Activated B cell treated with CpG ODN at 0.5 μM for 24 hours (primary cell): ENCODE measurements at places on chromosomes 7 and 10.

DNA sequence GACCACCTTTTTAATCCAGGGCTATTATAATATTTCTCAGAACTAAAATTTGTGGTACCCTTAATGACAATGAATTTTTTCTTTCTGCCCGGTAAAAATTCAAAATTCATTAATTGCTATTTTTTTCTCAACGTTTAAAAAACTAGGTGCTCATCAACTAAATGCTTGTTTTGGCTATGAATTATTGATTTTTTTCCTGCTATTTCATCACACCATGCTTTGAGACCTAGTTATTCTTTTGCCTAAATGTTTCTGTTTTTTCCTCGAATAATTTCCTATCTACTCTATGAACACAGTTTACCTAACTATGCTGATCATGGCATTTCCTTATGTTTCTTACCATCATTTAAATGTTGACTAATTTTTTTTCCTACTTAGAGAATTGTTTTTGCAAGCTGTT is 5.6 kb upstream of the CD36 start:
- DNase-seq = no peak

- DNase-seq = no peak
Observed at GRCh38 chr10:52455098-52455497, 141.0 kb downstream of the DKK1 start.

DNA sequence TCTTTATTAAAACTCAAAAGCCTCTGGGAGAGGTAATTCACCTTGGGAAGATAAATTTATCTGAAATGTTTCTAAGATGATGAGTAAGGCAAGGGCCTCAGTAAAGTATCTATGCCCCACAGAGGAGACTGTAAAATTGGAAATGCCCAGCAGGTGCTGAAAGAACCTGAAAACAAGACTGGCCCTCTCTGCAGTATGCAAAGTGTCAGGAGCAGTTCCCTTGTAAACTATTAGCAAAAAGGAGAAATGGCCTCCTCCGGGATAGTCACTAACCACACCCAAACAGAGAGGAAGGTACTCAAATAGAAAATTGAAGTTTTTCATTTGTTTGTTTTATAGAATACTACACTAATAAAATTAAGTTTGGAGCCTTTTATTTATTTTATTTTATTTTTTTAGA is 81.2 kb downstream of the FZD1 start:
- no peak for DNase-seq

- DNase-seq = peak; percentile 41
Observed at GRCh38 chr7:12210179-12211053, 678 bp upstream of the TMEM106B start.

DNA sequence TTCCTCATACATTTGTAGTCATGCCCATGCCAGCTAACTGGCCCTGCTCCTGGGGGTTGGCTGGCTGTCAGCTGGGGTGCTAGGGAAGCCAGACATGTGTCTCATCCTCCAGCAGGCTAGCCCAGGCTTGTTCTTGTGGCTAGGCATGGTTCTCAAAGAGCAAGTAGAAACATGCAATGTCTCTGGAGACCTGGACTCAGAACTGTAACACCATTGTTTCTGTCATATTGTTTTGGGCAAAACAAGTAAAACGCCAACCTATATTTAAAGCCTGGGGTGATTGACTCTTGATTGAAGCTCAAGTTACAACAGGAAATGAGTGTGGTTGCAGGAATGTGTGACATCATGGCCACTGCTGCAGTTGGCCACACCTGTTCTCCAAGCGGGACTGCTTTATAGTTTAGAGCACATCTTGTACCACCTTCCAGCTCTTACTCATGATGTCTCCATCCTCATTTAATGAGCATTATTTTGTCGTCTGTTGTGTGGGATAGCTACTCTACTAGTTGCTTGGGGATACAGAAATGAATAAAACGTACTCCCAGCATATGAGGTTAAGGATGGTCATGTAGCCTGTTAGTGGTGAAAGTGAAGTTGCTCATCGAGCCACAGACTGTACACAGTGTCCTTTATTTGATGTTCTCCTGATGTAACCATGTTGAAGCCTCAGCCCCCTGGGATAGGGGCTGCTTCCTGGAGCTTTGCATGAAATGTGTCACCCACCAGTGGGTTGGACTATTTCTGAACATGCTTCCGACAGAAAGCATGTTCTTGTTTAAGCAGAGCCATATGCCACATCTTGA is 168.4 kb downstream of the SORCS3 start:
- DNase-seq = no peak

DNA sequence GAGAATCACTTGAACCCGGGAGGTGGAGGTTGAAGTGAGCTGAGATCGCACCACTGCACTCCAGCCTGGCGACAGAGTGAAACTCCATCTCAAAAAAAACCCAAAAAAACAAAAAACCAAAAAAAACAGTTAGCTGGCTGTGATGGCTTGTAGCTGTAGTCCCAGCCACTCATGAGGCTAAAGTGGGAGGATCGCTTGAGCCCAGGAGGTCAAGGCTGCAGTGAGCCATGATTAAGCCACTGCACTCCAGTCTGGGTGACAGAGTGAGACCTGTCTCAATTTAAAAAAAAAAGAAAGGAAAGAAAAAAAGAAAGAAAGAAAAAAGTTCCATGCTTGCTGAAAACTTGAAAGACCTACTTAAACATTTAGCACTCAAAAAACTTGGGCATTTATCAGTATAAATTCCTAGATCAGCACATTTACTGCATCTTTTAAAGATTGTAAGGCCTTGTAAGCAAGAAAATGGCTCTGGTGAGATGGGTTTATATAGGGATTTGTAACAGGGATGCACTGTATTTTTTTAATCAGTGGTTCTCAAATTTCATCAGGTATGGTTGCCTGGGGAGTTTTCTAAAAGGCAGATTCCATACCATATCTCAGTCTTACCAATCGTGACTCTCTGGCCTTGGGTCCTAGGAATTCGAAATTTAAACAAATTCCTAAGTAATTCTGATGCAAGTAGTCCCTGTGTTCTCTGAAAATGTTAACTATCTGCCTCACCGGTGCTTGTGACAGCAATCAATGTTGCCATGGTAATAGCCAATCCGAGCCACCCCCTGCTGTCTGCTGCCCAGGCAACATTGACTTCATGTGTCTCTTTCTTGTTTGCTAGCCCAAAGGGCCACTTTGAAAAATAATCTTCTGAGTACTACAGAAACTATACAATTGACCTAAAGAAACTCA is 11.5 kb upstream of the NT5C2 start:
- no peak for DNase-seq

- no peak for DNase-seq
Observed at GRCh38 chr10:91162050-91162494, 58.4 kb upstream of the PCGF5 start.

DNA sequence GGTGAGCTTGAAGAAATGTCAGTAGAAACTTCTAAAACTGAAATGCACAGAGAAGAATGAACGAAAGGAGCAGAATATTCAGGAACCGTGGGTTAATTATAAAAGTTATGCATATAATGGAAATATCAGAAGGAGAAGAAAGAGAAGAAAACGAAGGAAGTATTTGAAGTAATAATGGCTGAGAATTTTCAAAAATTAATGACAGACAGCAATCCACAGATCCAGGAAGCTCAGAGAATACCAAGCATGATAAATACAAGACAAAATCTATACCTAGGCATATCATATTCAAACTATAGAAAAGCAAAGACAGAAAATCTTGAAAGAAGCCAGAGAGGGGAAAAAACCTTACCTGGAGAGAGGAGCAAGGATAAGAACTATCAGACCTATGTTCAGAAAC is 16.5 kb upstream of the MCM10 start:
- no peak for DNase-seq

DNA sequence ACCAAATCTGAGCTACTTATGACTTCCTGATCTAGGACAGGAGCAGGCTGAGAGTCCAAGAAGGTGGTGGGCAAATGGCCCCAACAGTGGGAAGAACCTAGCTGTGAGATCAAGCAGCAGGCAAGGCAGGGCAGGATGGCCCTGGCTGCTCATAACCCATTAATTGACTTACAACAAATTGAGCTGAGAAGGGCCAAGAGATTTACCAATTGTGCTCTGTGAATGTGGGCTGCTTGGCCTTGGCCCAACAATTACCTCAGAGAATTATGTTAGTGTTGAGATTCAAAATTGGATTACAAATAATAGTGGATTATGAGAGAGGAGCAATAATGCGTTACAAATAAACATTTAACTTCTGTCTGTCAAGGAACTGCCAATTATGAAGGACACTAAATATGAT is 956.5 kb downstream of the KCNMA1 start:
- DNase-seq = no peak

GRCh38 chr7:49800031-49800430 is 26.6 kb downstream of the VWC2 start:
- DNase-seq = no peak

GRCh38 chr7:103389263-103389662 is 41.8 kb downstream of the PSMC2 start:
- no peak for DNase-seq

DNA sequence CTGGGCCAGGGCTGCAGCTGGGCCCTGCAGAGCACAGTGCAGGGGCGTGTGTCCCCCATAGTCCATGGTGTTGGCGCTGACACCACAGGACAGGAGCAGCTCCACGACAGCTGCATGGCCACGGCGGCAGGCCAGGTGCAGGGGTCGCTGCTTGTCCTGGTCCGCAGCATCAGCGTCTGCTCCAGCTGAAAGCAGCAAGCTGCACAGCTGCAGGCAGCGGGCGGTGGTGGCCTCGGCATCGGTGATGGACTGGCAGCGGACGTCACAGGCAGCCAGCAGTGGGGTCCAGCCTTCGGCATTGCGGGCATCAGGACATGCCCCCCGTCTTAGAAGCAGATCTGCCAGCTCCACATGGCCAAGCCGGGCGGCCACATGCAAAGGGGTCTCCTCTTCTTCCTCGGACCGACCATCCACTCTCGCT is 6.0 kb downstream of the ASB10 start:
- DNase-seq = peak; percentile 6

GRCh38 chr7:37831244-37831643 is 17.2 kb upstream of the NME8 start:
- no peak for DNase-seq

DNA sequence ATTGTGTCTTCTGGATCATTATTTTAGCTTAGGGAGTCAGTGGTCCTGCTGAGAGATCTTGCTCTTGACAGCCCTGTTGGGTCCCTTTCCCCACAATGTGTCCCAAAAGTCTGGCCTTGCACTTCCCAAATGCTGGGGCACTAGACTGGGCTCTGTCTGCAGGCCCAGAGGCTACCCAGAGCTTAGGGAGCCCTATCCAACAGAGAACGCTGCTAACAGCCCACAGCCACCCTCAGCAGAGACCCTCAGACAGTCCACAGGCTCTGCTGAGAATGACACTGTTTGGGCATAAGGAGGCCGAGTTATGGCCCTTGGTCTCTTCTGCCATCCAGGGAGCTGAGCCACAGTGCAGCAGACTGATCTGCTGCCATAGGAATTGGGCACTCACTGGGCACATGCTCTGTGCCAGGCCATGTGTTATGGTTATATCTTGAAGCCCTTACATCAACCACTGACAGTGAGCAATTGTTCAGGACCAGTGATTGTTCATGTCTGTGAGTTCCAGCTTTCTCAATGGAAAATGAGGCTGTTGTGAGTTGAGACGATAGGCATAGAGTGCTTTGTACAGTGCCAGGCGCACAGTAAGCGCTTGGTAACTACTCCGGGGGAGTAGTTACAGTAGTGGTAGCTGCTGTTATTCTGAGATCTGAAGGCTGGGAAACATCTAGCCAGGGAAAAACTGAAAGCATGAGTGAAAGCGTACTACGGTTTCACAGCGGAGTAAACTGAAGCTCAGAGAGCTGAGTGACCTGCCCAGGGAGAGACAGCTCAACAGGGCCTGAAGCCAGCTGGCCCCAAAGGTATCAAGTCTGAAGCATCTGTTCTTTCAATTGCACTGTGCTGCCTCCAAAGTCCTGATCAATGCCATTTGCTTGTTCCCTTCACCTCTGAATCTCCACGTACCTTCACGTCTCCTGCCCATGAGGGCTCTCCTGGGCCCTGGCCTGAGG is 77.6 kb upstream of the PRLHR start:
- no peak for DNase-seq

GRCh38 chr7:106190589-106191330 is 78.6 kb upstream of the SYPL1 start:
- no peak for DNase-seq

- DNase-seq = no peak
Observed at GRCh38 chr7:81780914-81781693, 11.3 kb upstream of the HGF start.

GRCh38 chr7:2438775-2439174 is 35.4 kb downstream of the CHST12 start:
- DNase-seq = no peak

GRCh38 chr7:71697400-71697799 is 565.5 kb downstream of the GALNT17 start:
- no peak for DNase-seq

DNA sequence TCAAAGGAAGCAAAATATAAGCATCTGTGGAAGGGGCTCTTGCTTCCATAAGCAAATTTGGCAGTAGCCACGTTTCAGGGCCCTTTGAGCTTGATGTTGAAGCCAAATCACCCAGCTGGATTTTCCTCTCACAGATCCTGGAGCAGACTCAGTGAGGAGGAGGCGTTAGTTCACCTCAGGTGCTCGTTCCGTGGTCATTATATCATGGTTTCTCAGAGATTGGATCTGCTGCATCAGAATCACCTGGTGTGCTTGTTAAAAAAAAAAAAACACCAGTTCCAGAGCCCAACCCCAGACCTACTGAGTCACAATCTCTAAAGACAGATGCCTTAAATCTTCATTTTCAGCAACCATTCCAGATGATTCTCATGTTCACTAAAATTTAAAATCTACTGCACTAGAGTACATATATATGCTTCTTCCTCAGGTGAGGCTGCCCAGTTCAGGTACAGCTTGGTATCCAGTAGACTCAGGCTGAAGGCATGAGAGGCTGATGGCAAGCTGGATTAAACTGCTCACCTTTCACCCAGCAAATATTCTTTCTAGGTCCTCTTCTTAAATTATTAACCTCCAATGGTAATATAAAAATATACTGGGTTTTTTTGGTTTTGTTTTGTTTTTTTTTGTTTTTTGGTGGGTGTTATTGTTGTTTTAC is 24.9 kb downstream of the TFAM start:
- no peak for DNase-seq

DNA sequence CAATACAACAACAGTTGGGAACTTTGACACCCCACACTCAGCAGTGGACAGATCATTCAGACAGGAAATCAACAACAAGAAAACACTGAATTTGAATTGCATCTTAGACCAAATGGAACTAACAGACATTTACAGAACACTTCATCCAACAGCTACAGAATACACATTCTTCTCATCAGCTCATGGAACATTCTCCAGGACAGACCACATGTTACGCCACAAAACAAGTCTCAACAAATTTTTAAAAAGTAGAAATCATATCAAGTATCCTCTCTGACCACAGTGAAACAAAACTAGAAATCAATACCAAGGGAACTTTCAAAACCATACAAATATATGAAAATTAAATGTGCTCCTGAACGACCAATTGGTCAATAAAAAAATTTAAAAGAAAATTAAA is 212.3 kb downstream of the DNAJC1 start:
- DNase-seq = no peak

GRCh38 chr7:155071121-155071651 is 1.1 kb downstream of the HTR5A start:
- DNase-seq = no peak

DNA sequence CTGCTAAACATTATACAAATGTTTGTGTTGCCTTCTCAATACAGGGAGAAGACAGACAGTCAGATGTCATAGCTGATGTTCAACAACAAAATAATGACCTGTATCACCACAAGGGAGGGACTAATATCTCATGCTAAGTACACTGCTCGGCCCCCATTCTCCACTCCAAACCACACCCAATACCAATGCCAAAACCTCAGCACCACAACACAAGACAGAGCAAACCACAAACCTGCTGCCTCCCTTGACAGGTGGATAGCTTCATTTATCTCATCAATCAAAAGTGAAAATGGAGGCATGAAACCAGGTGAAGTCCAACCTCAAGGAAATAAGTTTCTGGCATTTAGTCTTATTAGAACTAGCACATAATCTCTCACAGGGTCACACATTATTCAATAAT is 109.5 kb downstream of the PARD3 start:
- DNase-seq = no peak
